ENCODE measurements at places on chromosomes 12 and 14.

- no peak for DNase-seq
Measured at GRCh38 chr12:128976120-128976738, 123.0 kb downstream of the GLT1D1 start.

DNA sequence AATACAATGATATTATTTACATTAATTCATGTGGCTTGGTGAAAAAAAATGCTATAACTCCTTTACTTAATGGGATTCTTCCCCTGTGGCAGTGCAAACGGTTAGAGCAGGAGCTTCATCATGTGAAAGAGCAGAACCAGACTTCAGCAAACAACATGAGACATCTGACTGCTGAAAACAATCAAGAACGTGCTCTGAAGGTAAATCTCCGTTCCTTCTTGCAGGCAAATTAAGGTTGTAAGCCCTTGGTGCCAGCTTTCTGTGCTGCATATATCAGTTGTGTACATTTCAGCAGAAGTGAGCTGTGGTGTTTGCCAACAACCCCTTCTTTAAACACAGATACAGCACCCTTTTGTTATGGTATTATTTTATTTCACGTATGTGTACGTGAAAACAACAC is 171.7 kb downstream of the MIPOL1 start:
- no peak for DNase-seq

DNA sequence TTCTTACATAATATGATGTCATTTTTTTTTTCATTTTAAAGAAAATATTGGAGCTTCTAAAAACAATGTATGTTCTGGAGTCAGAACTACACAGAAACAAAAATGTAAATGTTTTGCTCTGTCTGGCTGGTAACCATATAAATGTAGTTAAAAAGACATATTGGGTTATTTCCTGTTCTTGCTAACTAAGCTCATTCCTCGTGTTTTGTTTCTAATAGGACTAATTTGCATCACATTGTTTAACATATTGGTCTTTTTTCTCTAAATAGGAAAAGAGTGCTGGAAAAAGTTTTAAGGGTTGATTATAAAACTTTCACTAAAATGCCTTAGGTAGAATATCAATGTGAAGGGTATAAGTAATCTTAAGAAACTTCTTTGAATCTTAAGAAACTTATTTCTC is 221.3 kb downstream of the SLC6A15 start:
- DNase-seq = no peak

DNA sequence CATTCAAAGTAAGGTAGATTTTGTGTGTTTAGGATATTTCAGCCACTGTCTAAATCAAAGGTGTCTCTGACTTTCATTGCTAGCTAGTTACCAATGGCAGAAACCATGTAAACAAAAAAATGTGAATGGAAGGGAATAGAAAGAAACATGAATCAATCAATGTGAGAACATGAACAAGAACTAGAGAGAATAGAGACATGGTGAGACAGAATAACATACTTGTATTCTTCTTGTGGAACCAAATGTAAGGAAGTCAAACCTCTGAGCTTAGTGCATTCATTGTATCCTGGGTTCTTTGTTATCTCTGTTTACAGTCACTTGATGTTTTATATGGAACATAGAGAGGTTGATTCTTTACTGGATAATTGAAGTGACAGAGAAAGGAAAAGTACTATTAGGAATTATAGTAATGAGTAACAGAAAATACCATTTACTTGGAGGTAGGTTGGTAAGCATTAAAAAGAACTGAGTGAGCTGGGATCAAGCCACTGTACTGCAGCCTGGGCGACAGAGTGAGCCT is 2.6 kb upstream of the WNK1 start:
- no peak for DNase-seq

- no peak for DNase-seq
Measured at GRCh38 chr12:123021688-123022604, 41.5 kb downstream of the ARL6IP4 start.

GRCh38 chr12:17062267-17063036 is 456.5 kb upstream of the LMO3 start:
- DNase-seq = no peak

DNA sequence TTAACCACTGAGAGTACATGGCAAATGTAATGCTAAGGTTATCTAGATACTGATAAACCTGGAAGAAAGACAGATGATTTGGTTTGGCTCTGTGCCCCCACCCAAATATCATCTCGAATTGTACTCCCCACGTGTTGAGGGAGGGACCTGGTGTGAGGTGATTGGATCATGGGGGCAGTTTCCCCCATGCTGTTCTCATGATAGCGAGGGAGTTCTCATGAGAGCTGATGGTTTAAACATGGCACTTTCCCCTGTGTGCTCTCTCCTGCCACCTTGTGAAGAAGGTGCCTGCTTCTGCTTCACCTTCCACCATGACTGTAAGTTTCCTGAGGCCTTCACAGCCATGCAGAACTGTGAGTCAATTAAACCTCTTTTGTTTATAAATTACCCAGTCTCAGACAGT is 14.2 kb downstream of the NOXRED1 start:
- DNase-seq = no peak

GRCh38 chr14:54715811-54716210 is 148.9 kb downstream of the SAMD4A start:
- DNase-seq = no peak

GRCh38 chr12:28390206-28390605 is 199.9 kb downstream of the CCDC91 start:
- DNase-seq = no peak

DNA sequence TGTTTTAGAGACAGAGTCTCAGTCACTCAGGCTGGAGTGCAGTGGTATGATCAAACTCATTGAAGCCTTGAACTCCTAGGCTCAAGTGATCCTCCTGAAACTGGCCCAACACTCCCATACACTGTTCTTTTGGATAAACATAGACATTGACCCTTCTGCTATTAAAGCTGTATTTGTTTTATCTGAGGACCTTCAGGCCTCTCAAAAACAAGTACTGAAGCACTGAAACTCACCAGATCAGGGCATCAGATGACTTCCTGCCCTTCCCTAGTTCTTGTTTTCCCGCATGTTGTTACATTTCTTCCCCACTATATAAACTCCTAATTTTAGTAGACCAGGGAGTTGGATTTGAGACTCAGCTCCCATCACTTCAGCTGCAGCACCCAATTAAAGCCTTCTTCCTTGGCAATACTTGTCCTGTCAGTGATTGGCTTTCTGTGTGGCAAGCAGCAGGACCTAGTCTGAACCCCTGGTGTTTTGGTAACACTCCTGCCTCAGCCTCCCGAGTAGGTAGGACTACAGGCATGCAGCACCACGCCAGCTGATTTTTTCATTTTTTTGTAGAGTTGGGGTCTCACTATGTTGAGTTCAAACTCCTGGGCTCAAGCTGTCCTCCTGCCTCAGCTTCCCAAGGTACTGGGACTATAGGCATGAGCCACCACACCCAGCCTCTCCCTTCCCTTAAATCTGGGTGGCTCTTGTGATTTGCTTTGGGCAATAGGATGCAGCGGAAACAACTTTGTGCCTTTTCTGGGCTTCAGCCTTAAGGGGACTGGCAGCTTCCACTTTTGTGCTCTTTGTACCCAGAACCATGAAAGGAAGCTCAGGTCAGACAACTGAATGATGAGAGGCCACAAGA is 12.5 kb upstream of the IFT81 start:
- DNase-seq = no peak

DNA sequence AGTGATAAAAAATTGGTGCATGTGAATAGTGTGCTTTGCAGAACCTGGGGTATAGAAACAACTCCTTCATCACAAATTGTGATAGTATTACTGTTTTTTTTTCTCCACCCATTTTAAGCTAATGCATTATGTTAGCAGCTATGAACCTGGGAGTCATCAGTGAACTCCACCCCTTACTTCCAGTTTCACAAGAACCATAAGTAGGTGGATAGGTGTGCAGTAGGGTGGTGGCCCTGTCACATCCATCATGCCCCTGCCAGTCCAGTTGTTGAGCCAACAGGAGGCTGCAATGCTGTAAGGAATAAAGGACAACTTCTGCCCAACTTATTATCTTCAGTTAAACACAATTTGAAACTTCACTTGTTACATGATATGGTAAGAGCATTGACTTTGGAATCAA is 85.7 kb downstream of the ABCD2 start:
- DNase-seq = no peak

DNA sequence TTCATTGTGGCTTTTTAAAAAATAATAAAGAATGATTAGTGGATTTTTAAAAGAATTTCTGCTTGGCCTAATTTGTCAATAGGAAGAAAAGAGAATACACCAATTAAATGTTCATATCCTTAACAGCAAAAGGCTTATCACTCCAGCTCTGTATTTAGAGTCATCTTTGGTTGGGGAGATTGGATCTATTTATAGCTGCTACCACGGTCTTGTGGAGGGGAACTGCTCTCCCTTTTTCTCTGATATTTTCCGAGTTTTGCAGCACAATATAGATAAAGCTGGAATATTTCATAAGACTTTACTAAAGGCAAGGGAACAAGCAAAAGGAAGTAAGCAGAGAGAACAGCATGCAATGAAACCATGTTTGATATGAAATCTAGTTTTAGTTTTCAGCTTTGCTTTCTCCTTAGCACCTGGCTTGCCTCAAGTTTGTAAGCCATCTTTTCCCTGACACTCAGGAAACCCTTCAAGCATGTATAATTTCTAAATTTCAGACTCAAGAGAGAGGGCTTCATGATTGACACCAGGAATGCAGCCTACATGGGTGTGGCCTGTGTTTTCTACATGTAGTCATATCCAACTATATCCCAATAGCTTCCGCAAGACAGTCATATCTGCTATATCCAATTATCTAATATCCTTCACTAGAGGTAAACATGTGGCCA is 35.2 kb downstream of the BRMS1L start:
- DNase-seq = no peak

DNA sequence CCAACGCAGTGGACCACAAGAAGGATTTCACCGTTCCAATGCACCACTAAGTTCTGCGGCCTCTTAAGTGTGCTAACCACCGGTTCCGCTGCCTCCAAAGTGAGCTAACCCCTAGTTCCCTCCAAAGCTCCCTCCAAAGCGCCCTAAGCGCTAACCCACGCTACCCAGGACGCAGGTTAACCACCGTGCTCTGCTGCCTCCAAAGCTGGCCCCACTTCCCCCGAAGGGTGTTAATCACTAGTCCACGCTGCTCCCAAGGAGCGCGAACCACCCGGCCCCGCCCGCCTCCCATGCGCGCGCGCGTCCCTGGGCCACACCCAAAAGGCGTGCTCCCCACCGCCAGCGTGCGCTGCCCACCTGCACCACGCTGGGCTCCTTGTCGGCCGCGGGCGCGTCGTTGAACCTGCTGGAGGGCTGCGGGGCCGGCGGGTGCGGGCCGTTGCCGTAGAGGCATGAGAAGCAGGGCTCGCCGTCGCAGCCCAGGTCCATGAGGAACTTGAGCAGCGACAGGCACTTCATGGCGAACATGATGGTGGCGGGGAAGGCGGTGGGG is 11.7 kb downstream of the FAM181A start:
- DNase-seq = no peak

DNA sequence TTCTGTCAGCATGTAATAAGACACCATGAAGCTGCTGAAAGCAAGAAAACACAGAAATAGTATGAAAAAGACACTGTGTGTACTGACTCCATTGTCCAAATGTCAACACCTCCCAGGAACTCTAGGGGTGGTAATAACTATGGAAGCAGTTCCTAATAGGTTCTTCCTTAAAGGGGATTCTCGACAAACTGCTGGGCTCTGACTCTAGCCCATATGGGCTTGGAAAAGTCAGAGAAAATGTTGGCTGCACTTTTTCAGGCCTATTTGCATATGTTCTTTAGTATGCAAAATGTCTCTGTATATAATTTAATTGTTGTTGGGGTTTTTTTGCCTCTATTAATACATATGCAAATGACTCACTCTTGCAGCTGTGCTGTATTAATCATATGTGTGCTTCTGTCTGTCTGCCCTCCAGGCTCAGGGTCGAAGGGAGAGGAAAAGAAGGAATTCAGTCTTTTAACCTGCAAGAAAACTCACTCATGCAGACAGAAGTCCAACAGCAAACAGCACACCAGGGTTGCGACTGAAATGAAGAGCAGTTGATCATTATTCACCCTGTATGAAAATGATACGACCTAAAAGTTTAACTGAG is 317.6 kb downstream of the SOX5 start:
- DNase-seq = no peak

DNA sequence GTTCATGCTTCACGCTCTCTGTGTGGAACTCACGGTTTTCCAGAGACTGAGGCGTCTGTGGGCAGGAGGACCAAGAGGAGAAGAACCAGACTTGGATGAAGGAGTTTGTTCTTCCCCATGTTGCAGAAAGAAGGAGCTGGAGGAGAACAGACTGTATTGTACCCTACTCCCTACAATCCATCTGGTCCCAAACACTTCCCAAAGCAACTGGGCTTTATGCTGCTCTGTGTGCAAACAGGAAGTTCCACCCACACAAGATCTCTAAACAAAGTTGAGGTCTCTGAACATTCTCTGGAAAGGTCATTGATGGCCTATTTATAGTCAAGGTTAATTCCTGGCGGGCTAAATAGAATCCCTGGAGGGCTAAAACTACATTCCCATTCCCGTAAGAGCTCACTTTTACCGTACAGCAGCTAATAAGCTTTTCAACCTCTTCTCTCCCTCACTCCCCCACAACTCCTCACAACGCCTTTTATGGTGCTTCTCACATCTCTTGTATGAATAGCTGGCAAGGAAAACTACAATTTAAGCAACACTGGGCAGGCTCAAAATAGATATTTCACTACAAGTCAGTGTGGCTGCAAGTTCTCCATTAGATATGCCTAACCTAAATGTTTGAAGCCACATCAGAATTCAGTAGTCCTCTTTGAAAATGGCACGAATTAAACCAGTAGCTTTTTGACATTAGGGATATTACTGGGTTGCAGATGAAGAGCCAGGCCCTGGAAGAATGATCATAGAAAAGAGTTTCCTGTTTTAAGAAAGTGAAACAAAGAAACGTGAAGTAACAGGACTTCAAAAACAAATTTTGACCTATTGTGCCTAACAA is at the start of gene A2M:
Gene A2M, minus strand, starts transcription at position 189 of the 829 bp plus-strand sequence. Its CDS starts 70 bp downstream, at position 119.
- no peak for DNase-seq

- DNase-seq = no peak
Measured at GRCh38 chr14:67564236-67564635, 31.1 kb downstream of the PLEKHH1 start.

GRCh38 chr12:116939734-116940133 is 29.0 kb downstream of the FBXW8 start:
- no peak for DNase-seq

DNA sequence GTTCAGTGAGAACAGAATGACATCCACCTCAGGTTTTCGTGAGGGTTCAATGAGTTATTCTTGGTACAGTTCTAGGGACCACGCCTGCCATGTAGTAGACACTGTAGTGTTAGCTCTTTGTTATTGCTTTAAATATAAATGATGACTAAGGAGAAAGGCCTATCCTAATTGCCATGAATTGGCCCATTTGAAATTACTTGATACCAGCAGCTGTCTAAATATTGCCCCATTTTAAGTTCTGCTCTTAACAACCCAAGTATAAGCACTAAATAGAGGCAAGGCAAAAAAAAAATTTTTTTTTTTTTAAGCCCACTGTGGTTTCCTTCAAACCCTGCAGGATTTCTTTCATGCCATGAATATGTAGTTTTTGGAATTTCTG is 84.5 kb downstream of the BORCS5 start:
- DNase-seq = no peak

DNA sequence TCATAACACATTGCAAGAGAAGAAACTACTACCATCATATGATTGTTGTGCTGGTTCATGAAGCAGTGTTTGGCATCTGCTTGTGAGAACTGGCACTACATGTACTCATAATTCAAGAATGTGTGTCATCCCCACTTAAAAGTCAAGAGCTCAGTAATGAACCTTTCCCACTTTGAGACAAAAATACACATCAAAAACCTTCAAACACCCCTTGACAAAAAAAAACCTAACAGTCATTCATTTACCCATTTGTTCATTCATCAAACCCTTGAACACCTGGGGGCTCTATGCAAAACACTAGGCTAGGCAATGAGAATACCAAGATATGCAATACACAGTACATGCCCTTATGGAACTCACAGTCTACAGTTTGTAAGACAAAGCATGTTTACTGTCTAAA is 40.0 kb downstream of the KIF21A start:
- no peak for DNase-seq
